NCI-H774 (cell line): ENCODE measurements at places on chromosomes 4 and X.

DNA sequence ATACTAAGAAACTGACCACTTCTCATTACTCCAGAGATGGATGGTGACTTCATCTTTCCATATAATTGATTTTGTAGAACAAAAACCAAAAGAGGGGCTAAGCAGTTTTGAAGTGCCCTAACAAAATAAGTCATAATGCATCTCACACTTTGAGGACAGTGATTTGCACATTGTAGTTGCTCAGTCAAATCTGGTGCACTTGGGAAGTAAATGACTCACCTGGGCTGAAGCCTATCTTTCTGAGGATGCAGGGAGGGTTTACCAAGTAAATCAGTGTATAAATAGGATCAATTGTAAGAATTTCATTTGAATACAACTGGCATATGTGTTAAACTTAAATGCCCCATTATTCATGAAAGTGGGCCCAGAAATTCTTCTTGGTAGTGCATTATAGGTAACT lies 134.2 kb downstream of the DCLK2 start:
- DNase-seq, result no peak

DNA sequence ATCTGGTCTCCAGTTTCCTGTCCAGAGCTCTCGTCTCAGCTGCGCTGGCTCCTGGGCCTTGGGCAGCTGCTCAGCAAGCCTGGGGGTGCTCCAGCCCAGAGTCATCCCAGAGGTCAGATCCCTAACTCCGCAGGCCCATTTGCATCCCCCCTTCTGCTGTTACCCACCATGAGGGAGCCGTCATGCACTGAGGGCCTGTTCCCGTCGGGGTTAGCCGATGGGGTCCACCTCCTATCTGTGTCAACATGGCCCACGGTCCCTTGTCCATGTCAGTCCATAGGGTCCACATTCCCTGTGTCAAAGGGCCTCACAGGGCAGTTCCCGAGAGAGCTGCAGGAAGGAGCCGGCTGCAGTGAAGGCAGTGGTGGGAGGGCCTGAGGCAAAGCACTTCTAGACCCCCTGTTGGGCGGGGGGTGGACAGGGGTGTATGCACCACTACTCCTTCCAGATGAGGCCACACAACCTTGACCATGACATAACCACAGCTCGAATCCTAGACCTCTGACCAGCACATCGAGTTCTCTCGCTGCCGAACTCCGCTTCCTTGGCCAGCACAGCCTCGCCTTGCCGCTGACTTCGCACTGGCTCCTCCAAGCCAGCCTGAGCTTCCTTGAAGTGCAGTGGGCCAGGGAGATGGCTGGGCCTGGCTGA lies 24.9 kb downstream of the WDR1 start:
- DNase-seq, result no peak

GRCh38 chr4:34202154-34202553 lies 2042.2 kb downstream of the ARAP2 start:
- no peak for DNase-seq

- peak; percentile 78 for DNase-seq
Observed at GRCh38 chr4:41360214-41360920, 103.6 kb downstream of the UCHL1 start.

DNA sequence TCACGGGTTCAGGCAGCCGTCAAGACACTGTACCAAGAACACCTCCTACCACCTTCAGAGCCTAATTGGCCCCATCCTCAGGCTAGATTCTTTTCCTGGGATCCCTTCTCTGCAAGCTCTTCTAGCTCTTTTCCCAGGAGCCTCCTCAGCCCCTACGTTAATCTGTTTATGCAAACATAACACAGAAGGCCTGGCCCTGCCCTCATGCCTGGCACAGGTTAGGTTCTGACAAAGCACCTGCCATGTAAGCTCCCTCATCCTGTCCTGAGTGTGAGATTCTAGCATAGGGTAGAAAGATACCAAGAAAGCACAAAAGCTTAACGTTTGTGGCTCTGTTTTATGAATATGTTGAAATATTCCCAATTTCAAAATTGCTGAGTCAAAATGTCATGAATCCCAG lies 93.6 kb downstream of the IRF2 start:
- no peak for DNase-seq

DNA sequence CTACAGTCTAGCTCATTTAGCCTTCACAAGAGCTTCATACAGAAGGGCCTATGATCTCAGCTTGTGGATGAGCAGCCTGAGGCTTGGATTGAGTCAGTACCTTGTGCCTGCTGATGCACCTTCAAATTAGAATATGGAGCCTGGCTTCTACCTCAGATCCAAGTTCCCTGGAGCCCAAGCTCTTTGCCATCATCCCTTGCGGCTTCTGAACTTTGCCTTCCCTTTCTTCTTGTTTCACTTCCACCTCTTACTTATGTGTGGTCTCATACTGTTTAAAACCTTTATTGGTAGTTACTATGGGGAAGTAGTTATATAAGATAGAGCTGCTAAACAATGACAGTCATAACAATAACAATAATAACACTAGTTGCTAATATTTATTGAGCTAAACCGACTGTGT lies 84.3 kb upstream of the AFF2 start:
- DNase-seq, result no peak
